ENCODE measurements at places on chromosomes 2 and 18.
A peak's percentile ranks its signal among the peaks of the same experiment; 100 is the strongest.

DNA sequence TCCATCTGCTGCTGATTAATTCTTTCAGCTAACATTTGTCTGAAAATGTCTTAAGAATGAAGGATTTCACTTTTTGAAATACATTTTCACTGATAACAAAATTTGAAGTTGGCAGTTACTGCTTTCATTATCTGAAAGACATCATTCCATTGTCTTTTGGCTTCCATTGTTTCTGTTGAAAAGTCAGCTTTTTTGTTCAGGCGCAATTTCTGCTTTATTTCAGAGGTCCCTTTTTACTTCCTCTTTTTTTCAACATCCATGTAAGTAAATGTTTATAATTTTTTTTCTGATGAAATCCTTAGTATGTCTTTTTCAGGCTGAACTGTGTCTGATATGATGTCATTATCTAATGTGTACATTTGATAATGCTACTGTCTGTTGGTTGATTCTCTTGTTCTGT is 184.2 kb downstream of the RND3 start:
- no peak for DNase-seq

DNA sequence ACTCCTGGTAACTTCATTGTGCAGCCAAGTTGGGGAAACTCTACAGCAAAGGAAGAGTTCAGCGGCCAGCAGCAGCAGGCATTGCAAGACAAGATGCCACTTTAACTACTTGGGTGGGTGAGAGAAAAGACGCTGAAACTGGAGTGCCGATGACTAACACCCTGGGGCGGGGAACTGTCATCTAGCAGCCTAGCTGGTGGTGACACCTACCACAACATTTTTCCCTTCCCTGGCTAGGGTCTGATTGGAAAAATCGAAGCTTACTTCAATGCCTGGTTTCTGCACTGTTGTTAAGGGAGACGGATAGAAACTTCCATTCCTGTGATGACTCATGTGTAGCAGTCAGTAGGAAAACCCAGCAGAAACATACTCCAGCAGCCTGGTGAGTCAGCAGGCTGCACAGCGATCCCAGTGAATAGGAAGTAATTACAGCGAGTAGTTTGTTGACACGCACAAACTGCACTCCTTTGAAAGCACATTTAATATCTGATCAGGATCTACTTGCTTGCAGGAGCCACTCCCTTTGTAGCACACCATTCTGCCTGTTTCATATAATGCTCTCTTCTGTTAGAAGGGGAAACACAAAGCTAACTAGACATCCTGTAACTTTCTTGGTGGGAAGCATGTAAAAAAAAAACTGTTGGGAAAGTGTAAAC is 62.1 kb upstream of the MAPRE2 start:
- DNase-seq = peak; percentile 81

DNA sequence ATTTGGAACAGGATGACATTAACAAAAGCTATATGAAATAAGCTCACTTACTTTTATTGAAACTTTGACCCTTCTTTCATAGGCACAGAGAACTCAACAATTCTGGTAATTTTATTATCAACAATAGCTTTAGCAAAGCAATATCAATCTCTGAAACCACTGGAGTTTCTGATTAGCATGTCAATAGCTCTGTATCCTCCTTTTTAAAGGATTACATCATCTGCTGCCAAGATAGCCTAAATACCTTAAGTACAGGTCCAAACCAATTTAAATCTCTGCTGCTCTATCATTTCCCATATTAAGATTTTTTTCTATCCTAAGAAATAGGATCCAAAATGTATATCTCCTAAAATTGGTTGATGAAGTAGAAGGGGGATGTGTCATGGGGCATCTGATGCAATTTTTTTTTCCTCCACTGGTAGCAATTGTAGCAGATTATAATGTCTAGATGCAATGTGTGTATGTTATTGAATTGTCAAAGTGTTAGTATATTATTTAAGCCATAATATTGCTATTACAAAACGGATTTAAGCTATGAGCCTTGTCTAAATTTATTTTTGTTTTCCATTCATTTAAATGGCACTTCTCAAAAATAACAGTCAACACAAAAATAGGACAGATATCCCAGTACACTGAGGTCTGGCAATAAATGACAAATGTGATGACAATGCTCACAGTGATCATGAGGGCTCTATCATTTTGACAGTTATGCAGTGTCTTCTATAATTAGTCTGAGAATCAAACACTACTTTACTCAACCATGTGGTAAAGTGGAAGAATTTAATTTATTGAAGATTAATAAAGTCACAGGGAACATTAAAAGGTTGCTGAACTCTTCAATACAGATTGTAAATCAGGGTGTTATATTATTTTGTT is 328.4 kb downstream of the CDH7 start:
- DNase-seq = no peak

- DNase-seq = peak; percentile 96
These were observed 12.7 kb upstream of the DUSP2 start for GRCh38 chr2:96157649-96158553.

GRCh38 chr2:200279857-200280256 is 26.6 kb upstream of the SPATS2L start:
- no peak for DNase-seq

- DNase-seq = no peak
These were observed 80.1 kb downstream of the RBM43 start for GRCh38 chr2:151181524-151181923.

GRCh38 chr2:27086090-27086723 is 365 bp upstream of the KHK start:
- DNase-seq = peak; percentile 99

- no peak for DNase-seq
These were observed 150.9 kb downstream of the ACTR3 start for GRCh38 chr2:114040826-114041225.

- DNase-seq = no peak
These were observed 851.6 kb downstream of the DCC start for GRCh38 chr18:53191634-53192033.

GRCh38 chr2:62398356-62398755 is 107.6 kb downstream of the TMEM17 start:
- DNase-seq = no peak

DNA sequence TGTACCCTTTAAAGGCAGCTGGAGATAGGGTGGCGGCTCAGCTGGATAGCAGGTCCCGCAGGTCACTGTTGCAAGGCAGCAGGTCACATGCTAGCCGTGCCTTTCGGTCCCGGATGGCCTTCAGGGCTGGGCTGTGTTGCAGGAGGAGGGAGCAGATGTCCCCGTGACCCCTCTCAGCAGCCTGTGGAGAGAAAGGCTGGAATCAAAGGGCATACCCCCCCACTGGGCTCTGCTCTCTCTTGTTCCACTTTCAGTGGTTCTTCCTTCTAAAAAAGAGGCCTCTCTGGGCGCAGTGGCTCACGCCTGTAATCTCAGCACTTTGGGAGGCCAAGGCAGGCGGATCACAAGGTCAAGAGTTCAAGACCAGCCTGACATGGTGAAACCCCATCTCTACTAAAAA is 4.4 kb upstream of the ANKRD23 start:
- no peak for DNase-seq

DNA sequence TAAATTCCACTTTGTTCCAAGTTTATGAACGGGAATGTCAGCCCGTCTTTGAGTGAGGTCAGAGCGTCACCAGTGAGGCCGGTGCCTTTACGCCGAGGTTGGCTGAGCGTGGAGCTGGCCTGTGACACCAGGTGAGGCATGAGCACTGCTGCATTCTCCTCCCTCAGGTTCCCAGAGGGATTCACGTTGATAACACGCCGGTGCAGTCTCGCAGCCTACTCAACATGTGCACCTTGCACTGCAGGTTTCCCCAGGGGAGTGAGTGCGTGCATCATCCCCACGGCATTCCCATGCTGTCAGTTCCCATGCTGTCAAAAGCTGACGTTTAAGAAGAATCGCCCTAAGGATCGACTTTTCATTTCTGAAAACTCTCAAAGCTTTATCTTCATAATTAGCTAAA is 213.3 kb downstream of the LDLRAD4 start:
- no peak for DNase-seq

DNA sequence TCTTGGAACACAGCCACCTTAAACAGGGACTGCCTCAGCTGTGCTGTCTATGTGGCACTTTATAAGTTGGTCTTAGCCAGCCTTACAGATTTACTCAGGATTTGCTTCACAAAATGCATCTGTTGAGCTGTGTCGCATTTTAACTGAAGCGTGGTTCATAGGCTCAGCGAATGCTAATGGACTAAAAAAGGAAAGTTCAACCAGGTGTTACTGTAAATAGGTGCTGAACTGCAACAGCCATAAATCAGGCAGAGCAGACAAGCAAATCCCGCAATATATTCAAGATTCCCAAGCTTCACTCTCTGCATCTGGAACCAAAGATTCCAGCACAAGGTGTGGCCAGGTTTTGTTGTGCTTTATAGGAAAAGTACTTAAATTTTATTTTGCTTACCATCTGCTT is 130.0 kb downstream of the EPHA4 start:
- no peak for DNase-seq

- DNase-seq = no peak
These were observed 2.0 kb downstream of the ZNF638 start for GRCh38 chr2:71333619-71334018.

Measured in activated naive CD4-positive, alpha-beta T cell treated with Interleukin-2 at 50 U/mL for 16 hours (primary cell).